ENCODE measurements at places on chromosomes 4 and X.
A peak's percentile ranks its signal among the peaks of the same experiment; 100 is the strongest.

DNA sequence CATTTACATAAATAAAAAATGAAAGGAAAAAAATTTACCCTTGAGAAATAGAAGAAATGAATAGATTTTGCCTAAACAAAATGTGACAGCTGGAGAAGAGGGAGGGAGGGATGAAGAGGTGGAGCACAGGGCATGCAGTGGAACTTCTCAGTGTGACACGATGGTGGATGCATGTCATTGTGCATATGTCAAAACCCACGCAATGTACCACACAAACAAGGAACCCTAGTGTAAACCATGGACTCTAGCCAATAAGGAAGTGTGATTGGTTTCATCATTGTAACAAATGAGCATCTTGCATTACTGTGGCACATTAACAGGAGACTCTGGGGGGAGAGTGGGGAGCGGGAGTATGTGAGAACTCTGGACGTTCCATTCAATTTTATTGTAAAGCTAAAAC, 58.6 kb downstream of the GATB start:
- DNase-seq, result peak; percentile 56

DNA sequence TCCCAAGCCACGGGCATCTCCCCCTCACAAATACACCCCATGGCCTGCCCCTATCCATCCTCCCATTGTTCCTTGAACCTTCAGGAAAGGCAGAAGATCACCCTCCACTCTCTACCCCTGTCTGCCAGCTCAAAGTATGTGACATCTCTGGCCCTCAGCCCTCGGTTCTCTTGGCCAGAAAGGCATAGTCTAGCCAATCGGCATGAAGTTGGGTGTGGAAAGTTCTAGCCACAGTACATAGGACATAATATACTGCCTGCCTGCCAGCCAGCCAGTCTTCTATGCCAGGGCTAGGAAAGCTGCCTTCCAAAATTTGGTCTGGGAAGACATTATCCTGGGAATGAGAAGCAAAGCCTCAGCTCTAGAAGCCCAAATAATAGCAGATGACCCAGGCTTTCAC, 3.2 kb upstream of the PLP1 start:
- no peak for DNase-seq

DNA sequence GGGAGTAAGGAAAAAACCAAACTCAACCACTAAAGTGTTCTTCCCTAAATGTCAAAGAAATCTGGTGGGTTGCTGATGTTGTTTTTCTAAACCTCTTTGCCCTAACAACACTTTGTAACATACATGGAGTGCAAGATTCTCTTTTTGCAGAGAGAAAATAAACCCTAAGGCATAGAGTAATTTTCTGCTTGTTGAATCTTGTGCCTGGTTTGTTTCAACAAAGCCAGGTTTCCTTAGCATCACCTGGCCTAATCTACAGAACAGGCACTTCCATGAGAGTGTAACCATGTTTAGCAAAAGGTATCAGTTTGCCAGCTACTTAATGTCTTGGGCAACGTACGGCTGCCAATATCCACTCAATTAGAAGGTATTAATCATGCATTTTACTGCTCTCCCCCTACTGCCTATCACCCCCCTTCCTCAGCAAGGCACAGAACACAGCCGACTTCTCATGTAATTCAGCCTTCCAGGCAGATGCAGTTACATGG, 219.2 kb downstream of the MAML3 start:
- no peak for DNase-seq

GRCh38 chr4:16889945-16890344, 8.5 kb downstream of the LDB2 start:
- no peak for DNase-seq

GRCh38 chr4:40065010-40065409, 8.4 kb downstream of the N4BP2 start:
- DNase-seq, result no peak

DNA sequence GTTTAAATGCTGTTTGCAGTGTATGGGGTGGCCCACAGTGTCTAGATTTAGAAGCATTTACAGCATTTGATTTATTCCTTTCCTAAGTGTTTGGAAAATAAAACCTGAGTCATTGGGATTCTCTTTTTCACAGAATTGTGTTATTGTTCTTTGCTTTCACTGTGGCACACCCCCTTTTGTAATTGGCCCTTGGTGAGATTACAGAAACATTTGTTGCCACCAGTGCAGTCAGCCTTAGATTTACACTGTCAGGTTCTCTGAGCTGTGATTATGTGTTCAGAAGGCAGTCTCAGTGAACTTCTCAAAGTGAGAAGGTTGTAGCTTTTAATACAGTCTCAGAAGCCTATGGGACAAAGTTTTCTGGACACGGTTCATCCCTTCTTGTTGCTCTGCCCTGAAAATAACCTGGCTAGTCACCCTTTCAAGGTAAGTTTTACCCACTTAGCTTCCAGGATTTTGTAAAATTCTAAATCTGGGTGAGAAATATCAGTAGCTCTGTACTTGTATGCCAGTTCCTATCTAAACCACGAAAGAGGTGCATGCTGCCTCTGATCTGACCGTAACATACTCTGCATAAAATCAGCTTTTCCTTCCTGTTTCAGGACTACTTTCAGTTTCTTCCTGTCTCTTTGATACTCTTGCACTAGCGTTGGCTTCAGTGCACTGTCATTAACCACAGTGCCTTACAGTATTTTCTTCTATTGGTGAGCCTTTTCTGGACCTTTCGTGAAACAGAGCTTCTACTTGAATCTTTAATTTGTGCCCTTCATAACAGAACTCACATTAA, 12.6 kb downstream of the RUFY3 start:
- DNase-seq, result peak; percentile 84

GRCh38 chr4:189519186-189519585, 421.5 kb upstream of the FRG1 start:
- no peak for DNase-seq

- no peak for DNase-seq
These were observed 415 bp downstream of the SHISA3 start for GRCh38 chr4:42397635-42398170.

DNA sequence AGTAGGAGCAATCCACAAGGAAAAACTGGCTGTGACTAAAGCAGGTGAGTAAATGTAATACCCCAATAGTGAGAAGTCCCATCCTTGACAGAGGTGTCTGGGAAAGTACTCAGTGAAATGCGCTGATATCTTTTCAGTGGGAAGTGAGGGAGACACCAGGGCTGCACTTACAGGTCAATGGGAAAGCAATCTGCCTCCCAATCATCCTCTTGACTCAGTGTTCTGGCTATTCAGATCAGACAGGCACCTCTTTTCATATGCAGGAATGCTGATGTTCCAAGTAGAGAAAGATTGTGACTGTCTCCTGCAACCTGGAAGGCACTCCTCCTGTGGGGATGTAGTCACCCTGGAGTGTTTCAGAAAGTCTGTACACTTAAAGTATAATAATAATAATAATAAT, 39.9 kb upstream of the SPIN2A start:
- DNase-seq, result no peak

- DNase-seq, result no peak
These were observed 24.1 kb downstream of the AGTR2 start for GRCh38 chrX:116194649-116195048.

- DNase-seq, result no peak
These were observed 66.0 kb downstream of the UBE2K start for GRCh38 chr4:39763714-39764572.

DNA sequence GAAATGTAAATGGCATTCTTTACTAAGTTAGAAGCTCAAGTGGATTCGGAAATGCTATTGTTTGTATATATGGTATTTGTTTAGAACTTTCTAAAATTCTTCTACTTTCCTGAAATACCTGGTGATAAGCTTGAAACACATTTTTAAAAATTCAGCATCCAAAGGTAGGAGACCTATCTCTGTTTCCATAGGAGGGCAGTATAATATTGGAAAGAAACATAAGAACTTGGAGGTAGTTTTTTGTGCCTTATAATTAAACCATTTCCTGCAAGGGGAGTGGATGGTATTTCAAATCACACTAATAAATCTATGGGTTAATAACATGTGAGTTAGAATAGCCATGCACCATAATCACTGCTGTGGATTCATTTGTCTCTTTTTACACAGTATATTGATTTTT, 217.4 kb upstream of the AADAT start:
- no peak for DNase-seq

GRCh38 chr4:149790172-149790907, 25.3 kb downstream of the IQCM start:
- DNase-seq, result no peak

Measured in suppressor macrophage treated with lipopolysaccharide for 4 hours (primary cell).